ENCODE measurements at places on chromosomes 6 and 20.

GRCh38 chr20:10864076-10864672, 190.4 kb upstream of the JAG1 start:
- DNase-seq: peak; percentile 25

GRCh38 chr6:161631676-161632194, 357.9 kb upstream of the AGPAT4 start:
- no peak for DNase-seq

- DNase-seq: peak; percentile 88
Observed at GRCh38 chr6:84623956-84624680, 140.3 kb downstream of the TBX18 start.

GRCh38 chr20:23060629-23061028, 11.2 kb upstream of the THBD start:
- no peak for DNase-seq

- no peak for DNase-seq
Observed at GRCh38 chr6:122130026-122130348, 269.5 kb upstream of the HSF2 start.

DNA sequence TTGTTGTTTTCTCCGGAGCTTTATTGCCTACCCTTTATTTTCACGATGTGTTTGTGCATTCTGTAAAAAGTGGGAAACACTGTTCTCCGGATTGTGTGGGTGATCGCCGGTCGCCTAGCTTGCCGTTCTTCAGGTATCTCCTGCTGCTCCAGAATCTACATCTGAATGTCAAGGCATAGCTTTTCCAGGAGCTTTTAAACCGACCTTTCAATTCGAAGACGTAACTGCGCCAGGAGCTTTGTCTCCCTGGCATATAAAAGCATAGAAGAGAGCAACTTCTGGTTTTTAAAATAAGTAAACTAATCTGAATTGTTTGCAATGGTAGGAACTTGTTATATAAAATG, 96.0 kb downstream of the HFE start:
- DNase-seq: no peak

- DNase-seq: no peak
Observed at GRCh38 chr6:51016489-51016888, 197.8 kb downstream of the TFAP2B start.
